ENCODE measurements at places on chromosomes 12 and 14.

DNA sequence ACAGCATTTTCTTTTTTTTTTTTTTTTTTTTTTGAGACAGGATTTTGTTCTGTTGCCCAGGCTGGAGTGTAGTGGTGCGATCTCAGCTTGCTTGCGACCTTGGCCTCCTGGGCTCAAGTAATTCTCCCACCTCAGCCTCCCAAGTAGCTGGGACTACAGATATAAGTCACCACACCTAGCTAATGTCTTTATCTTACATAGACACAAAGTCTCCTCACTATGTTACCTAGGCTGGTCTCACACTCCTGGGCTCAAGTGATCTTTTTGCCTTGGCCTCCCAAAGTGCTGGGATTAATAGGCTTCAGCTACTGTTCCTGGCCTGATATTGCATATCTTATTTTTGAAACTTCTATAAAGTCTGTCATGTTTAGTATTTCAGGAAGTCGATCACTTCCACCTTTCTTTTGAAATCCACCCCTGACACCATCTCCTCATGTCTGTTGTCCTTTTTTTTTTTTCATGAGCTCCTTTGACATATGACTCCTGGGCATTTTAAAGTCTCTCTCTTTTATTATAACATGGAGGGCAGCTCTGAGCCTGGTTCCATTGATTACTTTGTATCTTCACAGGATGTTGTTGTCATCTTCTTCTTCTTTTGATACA is 5.9 kb upstream of the A2ML1 start:
- DNase-seq = no peak

- DNase-seq = no peak
Observed at GRCh38 chr14:93105362-93105761, 10.4 kb downstream of the ITPK1 start.

DNA sequence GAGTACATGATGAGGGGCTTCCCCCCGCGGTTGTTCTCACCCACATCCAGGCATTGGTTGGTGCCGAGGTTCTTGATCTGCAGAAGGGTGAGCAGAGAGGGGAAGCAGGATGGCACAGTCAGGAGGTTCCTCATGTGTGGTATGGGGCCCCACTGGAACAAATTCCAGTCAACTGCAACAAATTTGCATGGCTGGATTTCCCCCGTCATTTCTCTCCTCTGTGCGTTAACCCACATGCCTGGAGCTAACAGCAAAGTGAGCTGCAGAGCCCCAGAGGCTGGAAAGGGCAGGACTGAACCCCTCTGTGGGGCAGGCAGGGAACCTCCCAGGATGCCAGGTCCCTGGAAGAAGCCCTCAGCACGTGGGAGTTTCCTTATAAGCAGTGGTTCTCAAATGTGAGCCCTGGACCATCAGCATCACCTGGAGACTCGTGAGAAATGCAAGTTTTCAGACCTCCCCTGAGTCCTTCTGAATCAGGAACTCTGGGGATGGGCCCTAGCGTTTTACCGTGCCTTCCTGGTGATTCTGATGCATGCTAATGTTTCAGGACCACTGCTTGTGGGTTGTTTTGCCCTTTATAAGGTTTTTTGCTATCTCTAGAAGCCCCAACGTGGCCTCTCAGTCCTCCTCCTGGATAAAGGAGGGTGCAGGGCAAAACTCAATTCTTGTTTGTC is 11.0 kb upstream of the CELA1 start:
- no peak for DNase-seq

- DNase-seq = no peak
Observed at GRCh38 chr12:111443586-111443985, 37.9 kb downstream of the SH2B3 start.

DNA sequence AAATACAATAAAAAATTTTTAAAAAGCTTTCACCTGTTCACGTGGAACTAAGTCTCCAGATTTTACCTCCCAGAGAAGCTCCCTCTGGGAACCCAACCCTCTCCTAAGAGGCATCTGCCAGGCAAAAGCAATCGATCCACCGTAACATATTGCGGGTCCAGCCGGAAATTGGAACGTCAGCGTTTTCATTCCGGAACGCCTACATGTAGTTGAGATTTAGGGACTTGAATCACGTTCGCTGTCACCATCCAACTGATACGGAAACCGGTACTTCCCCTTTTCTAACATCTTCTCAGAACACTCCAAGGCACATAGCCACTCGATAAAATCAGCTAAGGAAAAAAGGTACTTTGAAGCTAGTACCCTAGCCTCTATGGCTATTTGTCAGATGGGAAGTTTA is 70.3 kb downstream of the COX16 start:
- DNase-seq = no peak

- DNase-seq = no peak
Observed at GRCh38 chr12:47721431-47721973, 3.8 kb downstream of the ENDOU start.

DNA sequence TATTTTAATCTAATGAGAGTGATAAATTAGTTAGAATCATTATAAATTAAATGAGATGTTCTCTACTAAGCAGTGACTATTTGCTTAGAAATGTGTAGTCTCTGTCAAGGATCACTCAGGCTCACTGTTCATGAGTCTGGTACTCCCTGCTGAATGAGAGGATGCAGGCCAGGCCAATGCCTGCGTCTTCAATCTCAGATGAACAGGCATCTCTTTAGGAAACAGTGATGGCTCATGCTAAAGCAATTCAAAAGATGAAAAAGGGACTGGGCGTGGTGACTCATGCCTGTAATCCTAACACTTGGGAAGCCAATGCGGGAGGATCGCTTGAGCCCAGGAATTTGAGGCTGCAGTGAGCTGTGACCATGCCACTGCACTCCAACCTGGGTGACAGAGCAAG is 106.8 kb downstream of the ZFC3H1 start:
- no peak for DNase-seq

DNA sequence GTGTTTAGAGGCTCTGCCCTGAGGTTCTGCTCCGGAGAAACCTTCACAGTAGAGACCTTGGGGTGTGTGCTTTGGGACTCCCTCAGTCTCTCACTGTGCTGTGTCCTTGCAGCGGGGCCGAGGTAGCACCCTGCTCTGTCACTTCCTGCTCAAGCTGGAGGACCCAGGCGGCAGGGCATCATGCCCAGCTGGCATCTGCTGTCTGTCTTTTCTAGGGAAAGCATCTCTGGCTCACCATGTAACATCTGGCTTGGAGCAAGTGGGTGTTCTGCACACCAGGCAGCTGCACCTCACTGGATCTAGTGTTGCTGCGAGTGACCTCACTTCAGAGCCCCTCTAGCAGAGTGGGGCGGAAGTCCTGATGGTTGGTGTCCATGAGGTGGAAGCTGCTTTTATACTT is 124.5 kb downstream of the ESRRB start:
- no peak for DNase-seq

DNA sequence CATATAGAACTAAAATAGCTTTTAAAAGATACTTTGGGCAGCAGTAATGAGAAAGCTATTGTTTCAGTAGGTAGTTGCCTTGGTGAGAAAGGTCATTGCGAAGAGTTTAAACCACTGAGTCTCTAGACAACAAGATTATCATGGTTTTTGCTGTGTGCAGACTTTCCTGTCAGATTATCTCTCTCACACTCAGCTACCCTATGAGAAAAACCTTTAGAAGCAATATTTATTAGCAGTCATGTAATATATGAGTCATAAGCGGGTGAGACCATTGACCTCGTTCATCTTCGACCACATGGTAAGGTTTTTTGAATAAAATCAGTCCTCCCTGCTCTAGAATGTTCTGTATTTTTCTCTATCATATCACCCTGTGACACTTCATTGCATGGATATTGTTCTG is 59.9 kb downstream of the GPR65 start:
- DNase-seq = no peak

GRCh38 chr14:86865934-86866333 is 1127.0 kb downstream of the GALC start:
- DNase-seq = no peak

- DNase-seq = no peak
Observed at GRCh38 chr14:75042035-75042434, 9.2 kb downstream of the MLH3 start.

- DNase-seq = no peak
Observed at GRCh38 chr12:14322403-14322802, 43.1 kb upstream of the ATF7IP start.

- no peak for DNase-seq
Observed at GRCh38 chr14:64812412-64812811, 67.3 kb downstream of the SPTB start.

- DNase-seq = no peak
Observed at GRCh38 chr14:54447231-54447692, 6.1 kb upstream of the CNIH1 start.

- no peak for DNase-seq
Observed at GRCh38 chr14:35963209-35963608, 137.1 kb downstream of the BRMS1L start.

- no peak for DNase-seq
Observed at GRCh38 chr12:65876898-65877721, 52.8 kb downstream of the HMGA2 start.
